Urinary bladder (tissue), 4 donors: ENCODE measurements at places on chromosomes 6 and 20. TPM values are rescaled to one million over a fixed set of nuclear protein-coding genes. Genes with fewer than 3 reads are reported as not detected.

The RIPOR3 gene
- 15.0 TPM for polyA plus RNA-seq

DNA sequence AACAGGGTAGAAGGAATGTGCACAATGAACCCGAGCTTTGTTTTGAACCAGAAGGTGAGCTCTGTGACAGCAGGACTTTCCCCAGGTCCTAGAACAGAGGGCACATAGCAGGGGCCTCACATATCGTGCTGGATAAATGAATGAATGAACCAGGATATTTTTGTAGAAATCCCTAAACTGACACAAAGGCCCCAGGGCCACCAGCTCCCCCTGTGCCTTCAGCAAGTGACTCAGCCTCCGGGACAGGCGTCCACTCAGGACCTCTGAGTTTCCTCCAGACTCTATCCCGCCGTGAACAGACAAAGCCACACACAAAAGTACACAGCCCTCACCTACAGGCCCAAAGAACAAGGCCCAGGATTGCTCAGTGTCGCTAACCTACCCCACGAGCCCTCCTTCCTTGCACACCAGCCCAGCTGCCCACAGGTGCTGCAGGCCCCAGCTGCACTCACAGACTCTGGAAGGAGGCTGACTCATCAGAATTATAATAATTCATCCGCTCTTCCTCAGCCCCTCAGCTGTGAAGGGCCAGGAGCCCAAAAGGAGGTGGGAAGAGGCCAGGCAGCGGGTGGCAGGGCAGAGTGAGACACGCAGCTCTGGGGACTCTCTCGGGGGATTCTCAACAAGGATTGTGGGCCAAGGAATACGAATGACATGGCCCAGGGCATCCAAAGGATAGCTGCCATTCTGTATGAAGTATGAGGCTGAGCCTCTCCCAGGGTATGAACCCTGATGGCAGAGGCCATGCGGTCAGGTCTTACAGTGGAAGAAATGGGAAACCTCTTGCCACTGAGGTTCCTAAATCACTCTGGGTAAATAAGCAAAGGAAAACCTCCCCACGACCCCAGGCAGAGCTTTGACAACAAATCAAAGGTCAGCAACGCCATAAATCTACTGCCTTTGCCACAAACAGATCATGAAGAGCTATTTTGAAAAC is 40.9 kb downstream of the SUMO4 start:
- no peak for DNase-seq

The AVP gene
- polyA plus RNA-seq: not detected

- no peak for DNase-seq
Observed at GRCh38 chr6:163526346-163526745, 111.8 kb downstream of the QKI start.

The STMN3 gene
- polyA plus RNA-seq: 44.7 TPM

- no peak for DNase-seq
Observed at GRCh38 chr6:13045676-13046075, 282.7 kb downstream of the TBC1D7 start.

DNA sequence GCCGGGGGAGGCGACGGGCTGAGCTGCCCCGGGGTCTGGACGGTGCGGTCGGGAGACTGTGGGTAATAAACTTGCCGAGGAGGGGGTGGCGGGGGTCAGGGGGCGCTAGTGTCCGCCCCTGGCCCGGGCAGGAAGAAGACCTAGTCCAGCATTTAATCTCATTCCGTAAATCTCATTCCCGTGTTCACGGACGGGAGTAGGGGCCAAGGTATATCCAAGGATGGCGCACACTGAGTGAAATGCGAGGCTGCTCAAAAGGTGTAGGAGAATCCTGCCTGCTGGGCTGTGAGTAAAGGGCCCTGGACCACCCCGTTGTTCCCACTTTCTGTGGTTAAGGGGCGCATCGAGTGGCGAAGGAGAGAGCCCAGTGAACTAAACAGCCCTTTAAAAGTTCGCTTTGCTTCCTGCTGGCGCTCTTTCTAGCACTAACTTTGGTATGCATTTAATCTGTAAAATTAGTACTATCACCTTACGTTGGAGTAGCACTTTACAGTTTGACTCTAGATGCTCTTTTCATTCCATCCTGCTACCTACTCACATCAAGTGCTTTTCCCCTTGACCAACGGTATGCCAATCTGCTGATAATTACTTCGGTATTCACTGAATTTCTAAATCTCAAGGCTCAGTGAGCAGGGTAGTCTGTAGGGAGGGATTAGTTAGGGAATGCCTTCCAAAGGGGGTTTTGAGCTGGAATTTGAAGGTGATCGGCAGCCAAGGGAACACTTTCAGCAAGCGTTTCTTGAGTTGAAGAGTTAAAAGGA is 730 bp downstream of the PARD6B start:
- no peak for DNase-seq

GRCh38 chr6:98828941-98829411 is 5.4 kb upstream of the POU3F2 start:
- no peak for DNase-seq

GRCh38 chr20:45246109-45246508 is 8.3 kb downstream of the SLPI start:
- DNase-seq: no peak

The SPACA1 gene
- not detected for polyA plus RNA-seq

- DNase-seq: no peak
Observed at GRCh38 chr6:151100326-151100725, 139.4 kb upstream of the AKAP12 start.
